Right ventricle myocardium superior (tissue), 1 donor: ENCODE measurements at places on chromosomes 2 and 18. TPM values are rescaled to one million over a fixed set of nuclear protein-coding genes. Genes with fewer than 3 reads are reported as not detected.

The COLEC12 gene
- 9.1 TPM for total RNA-seq

The TRIM43 gene
- total RNA-seq: not detected

The HAUS1 gene
- total RNA-seq: 5.5 TPM

The SKA1 gene
- 0.65 TPM for total RNA-seq

The NAT8 gene
- total RNA-seq: not detected

GRCh38 chr2:8015848-8016600 lies 665.8 kb upstream of the ID2 start:
- no peak for DNase-seq

DNA sequence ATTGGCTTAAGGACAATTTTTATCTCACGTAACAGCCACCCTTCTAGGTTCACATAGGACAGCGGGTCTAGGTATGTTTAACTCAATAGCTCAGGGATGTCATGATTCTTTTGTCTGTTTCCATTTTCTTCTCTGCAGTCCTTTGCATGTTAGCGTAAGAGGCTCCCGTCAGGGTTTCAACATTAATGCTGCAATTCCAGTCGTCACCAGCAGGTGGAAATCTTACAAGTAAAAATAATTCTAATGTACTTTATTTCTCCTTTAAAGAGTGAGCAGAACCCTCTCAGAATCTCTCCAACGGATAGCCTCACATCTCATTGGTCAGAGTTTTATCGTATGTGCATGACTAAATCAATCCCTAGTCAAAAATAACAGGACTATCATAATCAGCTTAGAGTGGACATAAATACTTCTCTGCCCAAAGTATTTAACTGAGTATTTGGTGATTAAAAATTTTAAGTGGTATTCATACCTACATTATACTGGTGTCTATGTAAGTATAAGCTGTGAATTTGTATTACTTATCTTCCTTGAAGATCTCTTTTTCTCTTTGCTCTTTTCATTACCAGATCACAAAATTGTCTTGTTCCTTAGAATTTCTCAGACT lies 487.2 kb upstream of the GCFC2 start:
- DNase-seq: no peak

DNA sequence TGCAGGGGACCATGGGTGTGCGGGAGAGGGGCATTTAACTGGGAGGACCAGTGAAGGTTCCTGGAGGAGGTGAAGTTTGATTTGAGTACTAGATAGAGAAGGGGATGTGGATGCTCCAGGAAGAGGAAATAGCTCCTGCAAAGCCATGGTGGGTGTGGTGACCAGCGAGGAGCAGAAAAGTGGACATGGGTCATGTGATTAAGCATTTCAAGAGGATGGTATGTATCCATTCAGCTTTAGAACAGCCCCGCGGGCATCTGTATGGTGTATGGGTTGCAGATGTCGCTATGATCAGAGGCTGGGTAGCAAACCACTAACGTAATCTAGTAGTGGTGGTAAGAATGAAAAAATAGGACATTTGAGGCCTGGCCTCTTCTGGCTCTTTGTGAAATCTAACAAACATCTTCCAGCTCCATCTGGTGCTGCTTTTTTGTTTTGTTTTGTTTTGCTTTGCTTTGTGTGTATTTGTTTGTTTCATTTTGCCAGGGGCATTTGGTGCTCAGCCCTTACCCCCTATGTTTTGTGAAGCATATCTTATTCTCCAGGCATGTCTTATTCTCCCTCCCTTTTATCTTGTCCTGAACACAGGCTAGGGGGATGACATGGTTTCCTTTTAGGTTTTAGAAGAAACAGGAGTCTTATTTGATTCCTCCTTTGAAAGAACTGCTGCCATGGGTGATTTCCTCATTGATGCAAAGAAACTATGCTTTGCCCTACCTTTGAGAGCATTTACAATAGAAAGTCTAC lies 226.1 kb downstream of the LRRTM1 start:
- DNase-seq: no peak

- DNase-seq: no peak
Measured at GRCh38 chr2:131039535-131039907, 53.7 kb downstream of the FAM168B start.

DNA sequence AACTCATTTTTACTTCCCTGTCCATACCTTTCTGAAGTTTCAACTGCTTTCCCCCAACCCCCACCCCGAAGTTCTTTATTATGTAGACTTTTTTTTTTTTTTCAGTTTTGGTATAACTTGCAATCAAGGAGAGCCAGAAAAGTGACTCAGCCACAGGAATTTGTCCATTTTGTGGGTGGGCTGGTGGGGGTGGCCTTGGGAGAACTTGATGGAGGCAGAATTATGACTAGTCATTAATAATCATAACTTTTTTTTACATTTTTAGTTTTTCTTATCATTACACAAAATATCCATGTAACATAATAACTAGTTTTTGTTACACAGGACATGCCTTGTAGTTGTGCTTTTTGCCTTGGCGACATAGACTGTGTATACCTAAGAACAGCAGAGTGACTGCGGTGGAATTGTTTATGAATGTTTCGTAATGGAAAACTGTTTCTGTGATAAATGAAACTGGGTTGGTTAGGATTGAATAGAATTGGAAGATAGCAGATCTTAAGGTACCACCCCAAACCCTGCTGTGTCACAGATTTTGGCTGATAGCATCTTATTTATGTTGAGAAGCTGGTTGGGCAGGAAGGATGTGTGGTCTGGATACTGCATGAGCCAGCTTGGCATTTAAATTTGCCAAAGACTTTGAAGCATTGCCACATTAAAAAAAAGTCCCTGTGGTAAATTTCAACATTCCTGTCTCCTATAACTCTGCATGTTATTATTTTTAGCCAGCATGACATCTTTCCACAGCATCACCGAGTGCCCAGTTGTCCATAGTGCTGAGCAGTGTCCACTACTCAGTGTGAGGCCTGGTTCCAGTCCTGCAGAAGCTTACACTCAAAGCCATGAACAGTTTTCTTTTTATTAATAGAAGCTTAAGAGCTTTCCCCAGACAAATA lies 30.7 kb downstream of the LYPD6B start:
- DNase-seq: no peak

GRCh38 chr2:121902171-121902591 lies 146.7 kb downstream of the TSN start:
- no peak for DNase-seq

DNA sequence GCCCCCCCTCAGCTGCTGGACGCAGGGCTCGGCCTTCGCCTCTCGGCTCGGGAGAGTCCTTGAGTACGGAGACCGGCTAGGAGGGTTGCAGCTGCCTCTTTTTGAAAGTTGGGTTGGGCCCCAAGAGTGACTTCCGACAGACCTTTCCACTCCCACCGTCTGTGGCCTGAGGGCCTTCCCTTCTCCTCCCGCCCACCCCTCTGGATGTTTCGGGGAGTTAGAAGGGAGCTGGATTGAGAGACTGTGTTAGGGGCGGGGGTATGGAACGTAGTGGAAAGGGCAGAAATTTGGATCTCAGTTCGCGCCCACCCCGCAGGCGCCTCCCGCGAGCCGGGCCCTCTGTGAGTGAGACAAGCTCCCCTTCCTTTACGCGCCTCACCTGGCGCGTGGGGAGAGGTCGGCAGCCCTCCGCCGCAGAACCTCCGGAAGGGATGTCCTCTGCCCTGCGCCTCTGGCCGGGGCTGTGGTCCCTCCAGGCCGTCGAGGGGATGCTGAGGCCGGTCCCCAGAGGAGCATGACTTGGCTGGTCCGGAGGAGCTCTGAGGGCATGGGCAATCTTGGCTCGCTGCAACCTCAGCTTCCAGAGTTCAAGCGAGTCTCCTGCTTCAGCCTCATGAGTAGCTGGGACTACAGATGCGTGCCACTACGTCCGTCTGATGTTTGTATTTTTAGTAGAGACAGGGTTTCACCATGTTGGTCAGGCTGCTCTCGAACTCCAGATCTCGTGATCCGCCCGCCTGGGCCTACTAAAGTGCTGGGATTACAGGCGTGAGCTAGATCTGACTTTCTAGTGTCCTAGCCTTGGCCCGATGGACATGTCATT lies 15.9 kb downstream of the C2orf74 start:
- DNase-seq: peak; percentile 53

- DNase-seq: no peak
Measured at GRCh38 chr2:68723181-68723580, 11.4 kb upstream of the ARHGAP25 start.

DNA sequence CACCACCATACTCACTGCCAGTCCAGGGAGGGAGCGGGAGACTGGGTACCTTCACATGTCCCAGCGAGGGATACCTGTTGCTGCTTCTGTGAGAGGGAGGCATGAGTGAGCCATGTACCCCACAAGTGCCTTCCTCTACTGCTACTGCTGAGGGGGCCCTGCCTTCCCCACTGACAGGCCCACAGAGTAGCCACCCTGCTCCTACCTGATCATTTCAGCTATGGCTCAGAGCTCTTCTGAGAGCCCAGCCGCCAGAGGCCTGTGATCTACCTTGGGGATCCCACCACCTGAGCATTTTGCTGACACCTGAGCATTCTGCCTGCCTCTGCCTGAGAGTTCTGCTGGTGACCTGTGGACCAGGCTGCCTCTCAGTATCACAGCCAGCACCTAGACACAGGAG lies 137.6 kb downstream of the FSIP2 start:
- DNase-seq: no peak

GRCh38 chr2:161947406-161947805 lies 126.6 kb downstream of the DPP4 start:
- no peak for DNase-seq

GRCh38 chr2:85806358-85807118 lies 52.7 kb downstream of the ATOH8 start:
- no peak for DNase-seq

GRCh38 chr2:207660994-207661393 lies 35.8 kb upstream of the METTL21A start:
- no peak for DNase-seq

GRCh38 chr18:74977041-74977440 lies 231.9 kb downstream of the PTGR3 start:
- DNase-seq: no peak

GRCh38 chr2:215505044-215505786 lies 69.3 kb upstream of the FN1 start:
- DNase-seq: no peak

- DNase-seq: no peak
Measured at GRCh38 chr18:37321582-37322491, 243.8 kb downstream of the CELF4 start.

GRCh38 chr2:161796192-161796591 lies 172.0 kb downstream of the SLC4A10 start:
- DNase-seq: peak; percentile 39

DNA sequence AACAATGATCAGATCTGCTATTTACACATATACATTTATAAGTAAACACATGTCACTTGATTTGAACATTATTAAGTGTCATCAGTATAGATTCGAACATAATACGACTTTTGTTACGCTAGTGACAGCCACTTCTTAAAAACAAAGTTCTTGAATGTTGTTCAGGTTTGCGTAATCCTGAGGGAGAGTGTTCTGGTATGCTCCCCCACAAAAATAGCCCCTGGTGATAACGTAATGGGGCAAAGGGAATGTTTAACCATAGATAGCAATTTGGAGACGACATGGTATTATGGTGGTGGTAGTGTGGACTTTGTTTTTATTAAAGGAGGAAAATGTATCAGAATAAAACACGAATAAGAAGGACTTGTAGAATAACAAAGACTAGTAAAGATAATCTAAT lies 90.6 kb downstream of the PLEKHM3 start:
- DNase-seq: no peak
